Panc1 (cell line): ENCODE measurements at places on chromosomes 1 and 21. TPM values are rescaled to one million over a fixed set of nuclear protein-coding genes. Genes with fewer than 3 reads are reported as not detected.

DNA sequence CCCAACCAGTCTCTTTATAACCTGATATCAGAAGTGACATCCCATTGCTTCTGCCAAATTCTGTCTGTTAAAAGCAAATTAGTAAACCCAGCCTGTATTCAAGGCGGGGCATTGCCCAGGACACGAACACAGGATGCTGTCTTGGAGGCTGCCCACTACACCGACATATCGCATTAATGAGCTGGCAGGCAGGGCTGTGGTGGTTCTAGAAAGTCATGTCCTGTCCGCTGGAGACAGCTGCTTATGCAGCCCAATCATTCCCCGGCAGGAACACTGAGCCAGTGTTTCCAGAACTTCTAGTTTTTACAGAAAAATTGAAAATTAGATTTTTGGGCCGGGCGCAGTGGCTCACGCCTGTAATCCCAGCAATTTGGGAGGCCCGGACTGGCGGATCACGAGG is 19.3 kb downstream of the C1orf167 start:
- no peaks in the 10 kb centered on the region for H3K36me3 ChIP-seq
- no peaks in the 10 kb centered on the region; the same call in 1 of the 2 replicates for H3K4me1 ChIP-seq
- no peaks in the 10 kb centered on the region for H3K27me3 ChIP-seq
- H3K4me3 ChIP-seq, result no peak overlapping the region
- H3K27ac ChIP-seq, result no peak overlapping the region

GRCh38 chr1:72724951-72725861 is 442.9 kb upstream of the NEGR1 start:
- no peaks in the 10 kb centered on the region for H3K4me1 ChIP-seq
- no peak for DNase-seq
- H3K27ac ChIP-seq, result no peak overlapping the region

Gene LIPI
- not detected for total RNA-seq

DNA sequence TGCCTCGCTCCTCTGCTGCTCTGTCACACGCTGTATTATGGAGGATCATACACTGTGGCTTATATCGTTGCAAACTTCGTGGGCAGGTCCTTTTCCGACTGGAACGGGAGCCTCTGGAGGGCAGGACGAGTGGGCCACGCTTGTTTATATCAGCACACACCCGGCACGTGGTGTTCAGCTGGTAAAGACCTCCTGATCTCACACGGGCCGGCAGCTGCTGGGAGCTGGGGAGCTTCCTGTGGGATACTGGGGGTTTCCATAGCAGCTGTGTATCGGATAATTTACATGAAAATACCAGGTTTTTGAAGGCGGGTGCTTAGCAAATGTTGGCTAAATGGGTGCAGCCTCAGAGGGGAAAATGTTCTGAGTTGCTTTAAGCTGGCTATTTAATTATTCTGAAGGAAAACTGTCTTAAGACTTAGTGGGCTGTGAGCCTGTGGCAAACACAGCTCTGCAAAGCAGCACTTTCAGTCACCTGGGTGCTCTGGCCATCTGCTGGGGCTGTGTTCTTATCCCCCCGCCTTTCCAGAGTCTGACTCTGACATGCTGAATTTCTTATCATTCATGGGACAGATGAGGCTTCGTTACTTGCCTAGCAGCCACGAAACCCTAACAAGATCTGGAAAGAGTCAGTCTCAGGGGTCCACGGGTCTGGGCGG is 103.6 kb upstream of the GCLM start:
- H3K27ac ChIP-seq, result no peak overlapping the region
- no peak overlapping the region for H3K4me3 ChIP-seq
- no peaks in the 10 kb centered on the region for H3K27me3 ChIP-seq

DNA sequence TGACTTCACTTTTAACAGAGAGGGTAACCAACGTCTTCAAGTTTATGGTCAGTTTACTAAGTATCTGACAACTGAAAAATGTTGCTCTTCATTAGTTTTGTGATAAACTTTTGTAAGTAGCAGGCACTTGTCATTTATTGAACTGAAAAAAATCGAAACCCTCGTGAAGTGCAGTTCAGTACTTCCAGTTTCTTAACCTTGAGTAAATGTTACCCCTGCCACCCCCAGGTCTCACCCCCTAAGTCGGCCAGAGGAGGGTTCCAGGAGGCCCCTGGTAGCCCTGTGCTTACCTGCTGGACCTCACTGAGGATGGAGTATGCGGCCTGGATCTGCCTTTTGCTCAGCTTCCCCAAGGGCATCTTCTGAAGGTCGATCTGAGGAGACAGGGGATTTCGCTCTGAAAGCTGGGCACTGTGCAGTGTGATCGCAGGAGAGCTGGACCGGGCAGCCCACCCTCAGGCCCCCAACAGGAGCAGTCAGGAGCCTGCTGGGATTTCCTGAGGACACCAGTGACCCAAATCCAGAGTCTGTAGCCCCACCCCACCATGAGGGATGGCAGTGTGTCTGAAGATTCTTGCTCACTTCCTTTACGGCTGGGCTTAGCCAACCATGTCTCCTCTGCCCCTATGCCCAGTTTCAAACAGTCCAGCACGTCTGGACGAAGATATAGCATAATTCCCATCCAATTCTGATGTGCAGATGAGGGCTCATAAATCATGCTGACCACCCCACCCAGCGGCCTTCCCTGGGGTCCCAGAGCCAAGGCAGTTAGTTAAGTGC is 37.6 kb downstream of the PARP1 start:
- H3K27me3 ChIP-seq, result no peaks in the 10 kb centered on the region
- no peak overlapping the region for H3K4me3 ChIP-seq
- no peak overlapping the region for H3K27ac ChIP-seq
- no peaks in the 10 kb centered on the region for H3K4me1 ChIP-seq

- DNase-seq, result no peak
- no peak overlapping the region for H3K4me3 ChIP-seq
- H3K27ac ChIP-seq, result no peak overlapping the region
- H3K36me3 ChIP-seq, result no peaks in the 10 kb centered on the region
- H3K27me3 ChIP-seq, result no peaks in the 10 kb centered on the region
These were observed 164.7 kb downstream of the NRIP1 start for GRCh38 chr21:14900058-14900457.

Gene CACHD1
- 29.9 TPM for total RNA-seq

- no peaks in the 10 kb centered on the region for H3K4me1 ChIP-seq
- no peaks in the 10 kb centered on the region for H3K27me3 ChIP-seq
- no peak overlapping the region for H3K4me3 ChIP-seq
- H3K36me3 ChIP-seq, result peaks cover 23% of the 10 kb centered on the region
- no peak for DNase-seq
These were observed 33.9 kb upstream of the SDC3 start for GRCh38 chr1:30942326-30942963.

GRCh38 chr1:218478336-218478735 is 133.2 kb downstream of the TGFB2 start:
- no peaks in the 10 kb centered on the region for H3K27me3 ChIP-seq
- peaks cover 14% of the 10 kb centered on the region; the same call in 1 of the 2 replicates for H3K4me1 ChIP-seq
- H3K36me3 ChIP-seq, result no peaks in the 10 kb centered on the region
- no peak for DNase-seq
- peak overlapping the region; percentile 61; the same call in 1 of the 2 replicates for H3K27ac ChIP-seq

GRCh38 chr1:112706505-112707220 is at the start of gene RHOC:
RHOC (minus strand) TSS chr1:112707127; CDS start chr1:112703799, 3,328 bp downstream.
- DNase-seq, result no peak
- H3K27me3 ChIP-seq, result no peaks in the 10 kb centered on the region
- H3K27ac ChIP-seq, result peak within 1 kb of the TSS; percentile 79
- H3K4me1 ChIP-seq, result peaks cover 31% of the 10 kb centered on the region

DNA sequence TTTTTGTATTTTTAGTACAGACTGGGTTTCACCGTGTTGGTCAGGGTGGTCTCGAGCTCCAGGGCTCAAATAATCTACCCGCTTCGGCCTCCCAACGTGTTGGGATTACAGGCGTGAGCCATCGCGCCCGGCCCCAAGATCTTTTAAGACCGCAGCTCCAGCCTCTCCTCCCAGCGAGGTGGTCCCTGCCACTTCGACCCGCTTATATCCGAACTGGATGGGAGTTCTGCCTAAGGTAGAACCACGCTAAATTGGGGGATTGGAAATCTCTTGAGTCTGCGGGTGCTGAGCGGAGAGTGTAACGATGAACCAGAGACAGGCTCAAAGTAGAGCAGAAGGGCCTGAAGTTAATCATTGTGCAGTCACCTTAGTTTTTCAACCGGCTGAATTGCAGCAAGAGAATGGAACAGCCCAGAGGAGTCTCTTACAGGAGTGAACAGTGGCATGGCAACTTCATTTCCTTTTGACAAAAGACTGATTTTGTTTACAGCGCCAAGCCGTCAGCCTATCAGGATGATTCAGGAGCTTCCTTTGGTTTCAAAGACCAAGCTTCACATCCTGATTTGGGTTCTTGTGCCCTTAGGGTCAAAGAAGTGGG is 726 bp upstream of the CYB5R1 start:
- 0 out of 2 replicates have a peak, but pooled peaks cover 9% of the 10 kb centered on the region for H3K4me1 ChIP-seq
- H3K4me3 ChIP-seq, result peak overlapping the region; percentile 71
- peak overlapping the region; percentile 60 for H3K27ac ChIP-seq
- no peak for DNase-seq

GRCh38 chr1:70361727-70362398 is 7.3 kb upstream of the ANKRD13C start:
- no peaks in the 10 kb centered on the region for H3K27me3 ChIP-seq
- no peak for DNase-seq
- no peak overlapping the region for H3K27ac ChIP-seq

DNA sequence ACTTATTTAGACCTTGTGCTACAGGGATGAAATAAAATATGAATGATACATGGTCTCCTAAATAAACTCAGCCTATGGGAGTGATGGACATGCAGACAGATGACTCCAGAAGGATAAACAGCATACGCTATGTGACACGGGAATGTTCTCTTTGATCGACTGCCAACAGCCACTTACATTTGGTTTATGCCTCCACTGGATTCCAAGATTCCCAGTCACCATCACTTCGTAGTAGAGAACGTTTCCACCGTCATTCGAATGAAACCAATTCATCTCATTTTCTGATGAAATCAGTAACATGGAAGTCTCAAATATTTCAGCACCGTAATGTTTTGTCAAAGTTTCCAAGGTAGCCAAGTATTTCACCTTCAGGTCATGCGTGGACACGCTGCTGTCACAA is 99.7 kb downstream of the JAK1 start:
- DNase-seq, result no peak
- no peak overlapping the region for H3K4me3 ChIP-seq
- H3K27ac ChIP-seq, result no peak overlapping the region
- peaks cover 8% of the 10 kb centered on the region for H3K36me3 ChIP-seq

DNA sequence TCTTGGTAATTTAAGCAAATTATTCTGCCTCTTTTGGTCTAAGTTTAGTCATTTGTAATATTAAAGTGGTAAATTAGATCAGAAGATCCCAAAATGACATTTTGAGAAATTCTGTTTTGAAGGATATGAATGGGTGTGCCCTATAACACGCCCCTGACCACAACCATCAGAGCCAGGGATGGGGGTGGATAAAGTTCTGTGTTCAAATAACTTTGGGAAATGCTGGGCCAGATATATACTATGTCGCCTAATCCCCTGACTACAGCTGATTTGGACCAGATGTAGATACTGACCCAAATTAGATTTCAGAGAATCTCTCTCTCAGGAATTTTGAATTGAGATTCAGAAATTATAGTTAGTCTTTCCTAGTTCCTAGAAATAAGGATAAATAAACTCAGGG is 21.2 kb upstream of the EDEM3 start:
- no peak overlapping the region for H3K4me3 ChIP-seq
- no peaks in the 10 kb centered on the region for H3K4me1 ChIP-seq
- H3K36me3 ChIP-seq, result no peaks in the 10 kb centered on the region
- DNase-seq, result no peak
- H3K27ac ChIP-seq, result no peak overlapping the region
- no peaks in the 10 kb centered on the region for H3K27me3 ChIP-seq

Gene EXOSC10
- 93.1 TPM for total RNA-seq

DNA sequence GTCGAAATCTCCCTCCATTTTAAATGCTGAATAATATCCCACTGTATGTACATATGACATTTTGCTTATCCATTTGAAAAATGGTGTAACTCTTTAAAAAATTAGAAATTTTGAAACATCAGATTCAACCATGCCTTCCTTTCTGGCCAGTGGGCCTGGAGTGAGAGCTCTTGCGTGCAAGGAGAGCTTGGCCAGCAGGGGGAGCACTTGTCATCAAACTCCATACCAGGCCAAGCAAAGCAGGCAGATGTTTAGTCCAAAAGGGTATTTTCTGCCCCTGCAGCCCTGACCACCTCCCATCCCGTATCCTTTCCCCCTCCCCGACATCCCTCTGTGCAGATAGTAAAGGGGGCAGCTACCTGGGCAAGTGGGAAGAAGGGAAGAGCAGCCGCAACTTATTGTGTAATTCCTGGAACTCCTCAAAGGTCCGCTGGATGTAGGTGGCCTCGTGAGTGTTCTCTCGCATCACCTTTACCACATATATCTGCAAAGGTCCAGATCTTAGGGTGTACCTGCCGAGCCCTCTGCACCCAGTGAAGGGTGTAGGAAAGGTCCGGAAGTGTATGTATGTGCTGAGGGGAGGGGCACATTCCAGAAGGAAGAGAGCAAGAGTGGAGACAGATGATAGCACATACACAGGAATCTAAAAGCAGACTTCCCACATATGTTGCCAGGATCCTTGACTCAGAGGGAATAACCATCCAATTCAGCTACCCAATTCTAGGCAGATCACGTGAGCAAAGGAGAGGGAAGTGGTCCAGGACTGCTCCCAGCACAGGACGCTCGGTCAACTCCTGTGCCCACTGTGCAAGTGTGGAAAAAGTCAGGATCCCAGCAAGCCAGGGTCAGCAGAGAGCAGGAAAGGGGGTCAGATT is 19.9 kb upstream of the PPP1R15B start:
- H3K27me3 ChIP-seq, result no peaks in the 10 kb centered on the region
- H3K4me1 ChIP-seq, result peaks cover 3% of the 10 kb centered on the region; the same call in 1 of the 2 replicates
- DNase-seq, result peak; percentile 50
- no peaks in the 10 kb centered on the region for H3K36me3 ChIP-seq
- no peak overlapping the region for H3K4me3 ChIP-seq

DNA sequence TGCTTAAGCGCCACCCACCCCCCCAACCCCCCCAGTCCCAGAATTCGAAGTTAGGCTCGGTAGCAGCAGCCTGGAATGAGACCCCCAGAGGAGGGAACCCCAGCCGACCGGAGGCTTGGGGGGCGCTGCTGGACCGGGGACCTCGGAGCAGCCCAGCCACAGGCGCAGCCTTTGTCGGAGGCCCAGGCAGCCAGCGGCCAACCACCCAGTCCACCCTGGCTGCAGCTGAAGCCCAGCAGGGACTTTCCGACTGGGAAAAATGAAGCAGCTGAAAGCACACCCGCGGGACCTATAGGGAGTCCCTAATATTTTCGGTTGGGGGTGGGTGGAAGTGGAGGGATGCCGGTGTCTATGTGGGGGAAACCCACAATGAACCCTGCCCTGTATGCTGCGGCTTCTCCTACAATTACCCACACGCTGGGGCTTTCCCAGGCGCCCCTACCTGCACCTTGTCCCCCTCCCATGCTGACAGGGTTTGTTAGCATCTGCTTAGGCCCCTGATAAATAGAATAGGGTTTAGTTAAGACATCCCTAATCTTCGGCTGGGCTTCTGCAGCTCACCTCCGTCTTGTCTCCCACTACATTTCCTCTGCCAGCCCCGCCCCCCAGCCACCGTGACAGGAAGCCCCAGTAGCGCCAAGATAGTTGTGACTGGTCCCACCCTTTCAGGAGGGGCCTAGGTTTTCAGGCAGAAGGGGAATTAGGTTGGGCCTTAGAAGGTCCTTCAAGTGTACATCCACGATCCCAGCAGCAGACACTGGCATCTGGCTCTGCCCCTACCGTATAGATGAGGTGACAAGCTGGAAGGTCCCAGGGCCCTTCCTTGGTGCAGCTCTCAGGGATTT is 838 bp downstream of the CCDC28B start:
- no peaks in the 10 kb centered on the region for H3K36me3 ChIP-seq
- H3K4me3 ChIP-seq, result peak overlapping the region; percentile 60
- H3K27ac ChIP-seq, result peak overlapping the region; percentile 81
- H3K4me1 ChIP-seq, result peaks cover 51% of the 10 kb centered on the region
